ENCODE measurements at places on chromosomes 1 and 21.

DNA sequence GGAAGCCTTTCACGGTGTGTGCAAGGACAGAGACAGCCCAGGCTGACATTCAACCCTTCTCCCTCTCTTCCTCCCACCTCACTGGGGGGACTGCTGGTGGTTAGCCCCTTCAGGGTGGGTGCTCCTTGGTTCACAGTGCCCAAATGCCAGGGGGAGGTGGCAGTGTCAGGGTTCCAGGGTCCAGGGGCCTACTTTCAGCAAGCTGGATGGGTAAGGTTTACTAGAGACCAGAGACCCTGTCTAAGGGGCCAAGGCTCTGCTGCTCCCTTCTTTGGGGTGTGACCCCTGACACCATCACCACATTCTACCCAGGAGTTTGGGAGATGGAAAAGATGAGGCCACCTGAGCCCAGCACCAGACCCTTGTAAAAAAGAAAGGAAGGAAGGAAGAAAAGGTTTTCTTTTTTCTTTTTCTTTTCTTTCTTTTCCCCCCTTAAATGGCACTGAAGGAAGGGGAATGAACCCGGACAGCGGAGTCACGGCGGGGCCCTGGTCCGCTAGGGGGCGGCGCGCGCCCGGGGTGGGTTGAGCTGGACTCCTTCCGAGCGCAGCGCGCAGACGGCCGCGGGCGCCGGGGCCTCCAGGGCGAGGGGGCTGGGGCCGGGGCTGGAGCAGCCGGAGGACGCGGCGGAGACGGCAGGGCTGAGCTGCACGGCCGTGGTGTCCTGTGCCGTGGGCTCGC, 18.8 kb downstream of the KNCN start:
- peak; percentile 74 for DNase-seq

GRCh38 chr1:86650065-86650464, 54.3 kb upstream of the SH3GLB1 start:
- DNase-seq: no peak

- no peak for DNase-seq
These were observed 802.5 kb upstream of the B3GALT2 start for GRCh38 chr1:193988885-193989284.

DNA sequence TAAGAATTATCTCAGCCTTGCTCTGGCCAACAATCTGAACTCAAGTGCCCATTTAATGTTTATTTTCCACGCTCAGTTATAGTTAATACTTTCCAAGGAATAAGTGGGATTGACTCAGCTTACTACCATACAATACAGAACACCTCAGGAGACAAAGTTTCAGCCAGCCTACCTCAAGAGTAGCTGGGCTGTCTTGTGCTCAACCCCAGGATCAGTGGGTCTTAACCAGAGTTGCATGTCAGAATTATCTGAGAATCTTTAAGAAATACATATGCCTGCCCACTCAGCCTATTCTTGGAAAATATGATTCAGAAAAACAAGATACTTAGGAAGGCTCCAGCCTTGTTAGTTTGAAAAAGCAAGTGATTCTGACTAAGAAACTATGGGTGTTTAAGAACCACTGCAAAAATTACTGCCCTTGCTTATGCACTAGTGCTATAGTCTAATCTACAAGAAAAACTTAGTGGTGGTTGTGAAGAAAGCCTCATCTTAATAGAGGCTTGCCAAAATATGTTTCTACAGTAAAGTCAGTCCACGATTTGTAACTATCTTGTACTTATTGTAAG, 20.4 kb downstream of the CDC7 start:
- peak; percentile 35 for DNase-seq

- DNase-seq: no peak
These were observed 30.0 kb downstream of the ZBTB17 start for GRCh38 chr1:15945832-15946448.

DNA sequence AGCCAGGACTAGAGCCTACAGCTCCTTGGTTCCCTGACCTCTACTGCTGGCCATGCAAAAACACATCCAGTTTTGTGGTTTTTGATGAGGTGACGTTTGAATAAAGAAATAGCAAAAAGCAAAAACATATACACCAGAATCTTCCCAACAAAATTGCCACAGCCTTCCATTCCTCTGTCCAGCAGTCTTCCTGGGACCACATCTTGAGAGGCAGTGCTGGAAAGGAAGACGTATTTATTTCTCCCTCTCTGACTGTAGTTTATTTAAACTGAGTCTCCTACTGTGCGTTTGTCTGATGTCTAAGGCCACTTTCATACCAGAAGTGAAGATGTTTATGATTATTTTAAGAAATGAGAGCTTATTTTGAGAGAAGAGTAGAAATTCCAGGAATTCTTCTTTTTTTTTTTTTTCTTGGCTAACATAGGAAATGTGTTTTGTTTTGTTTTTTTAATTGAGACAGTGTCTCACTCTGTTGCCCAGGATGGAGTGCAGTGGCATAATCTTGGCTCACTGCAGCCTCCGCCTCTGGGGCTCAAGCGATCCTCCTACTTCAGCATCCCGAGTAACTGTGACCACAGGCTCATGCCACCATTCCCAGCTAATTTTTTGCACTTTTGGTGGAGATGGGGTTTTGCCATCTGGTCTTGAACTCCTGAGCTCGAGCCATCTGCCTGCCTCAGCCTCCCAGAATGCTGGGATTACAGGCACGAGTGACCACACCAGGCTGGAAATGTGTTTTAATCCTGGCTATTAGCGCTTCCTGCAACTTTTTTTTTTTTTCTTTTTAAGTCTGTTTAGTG, 118.5 kb downstream of the ITSN1 start:
- DNase-seq: no peak

DNA sequence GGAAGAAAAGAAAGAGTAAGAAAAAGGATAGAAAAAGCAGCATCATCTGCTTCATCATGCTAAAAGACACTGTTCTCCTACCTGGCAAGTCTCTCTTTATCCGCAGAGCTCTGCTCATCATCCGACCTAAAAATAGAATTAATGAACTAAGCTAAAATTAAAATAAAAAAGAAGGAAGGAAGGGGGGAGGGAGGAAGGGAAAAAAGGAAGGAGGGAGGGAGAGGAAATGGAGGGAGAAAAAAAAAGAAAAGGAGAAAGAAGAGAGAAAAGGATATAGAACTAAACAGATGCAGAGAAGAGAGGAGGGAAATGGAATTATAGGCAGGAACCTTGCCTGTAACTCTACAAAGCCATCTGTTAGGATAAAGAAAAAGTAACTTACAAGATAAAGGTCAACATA, 34.1 kb downstream of the ARNT start:
- no peak for DNase-seq

DNA sequence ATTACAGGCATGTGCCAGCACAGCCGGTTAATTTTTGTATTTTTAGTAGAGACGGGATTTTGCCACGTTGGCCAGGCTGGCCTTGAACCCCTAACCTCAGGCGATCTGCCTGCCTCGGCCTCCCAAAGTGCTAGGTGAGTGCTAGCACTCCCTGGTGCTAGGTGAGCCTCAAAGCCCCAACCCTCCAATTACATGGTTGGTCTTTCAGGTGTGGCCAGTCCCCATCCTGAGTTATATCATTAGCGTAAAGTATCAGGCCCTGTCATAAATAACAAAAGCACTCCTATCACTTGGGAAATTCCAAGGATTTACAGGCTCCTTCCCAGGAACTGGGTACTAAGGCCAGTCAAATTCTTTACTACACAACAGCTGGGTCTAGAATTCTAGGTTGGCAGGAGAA, 138.0 kb downstream of the PIK3R3 start:
- no peak for DNase-seq

- DNase-seq: no peak
These were observed 1.9 kb downstream of the CYP2J2 start for GRCh38 chr1:59924653-59925052.

DNA sequence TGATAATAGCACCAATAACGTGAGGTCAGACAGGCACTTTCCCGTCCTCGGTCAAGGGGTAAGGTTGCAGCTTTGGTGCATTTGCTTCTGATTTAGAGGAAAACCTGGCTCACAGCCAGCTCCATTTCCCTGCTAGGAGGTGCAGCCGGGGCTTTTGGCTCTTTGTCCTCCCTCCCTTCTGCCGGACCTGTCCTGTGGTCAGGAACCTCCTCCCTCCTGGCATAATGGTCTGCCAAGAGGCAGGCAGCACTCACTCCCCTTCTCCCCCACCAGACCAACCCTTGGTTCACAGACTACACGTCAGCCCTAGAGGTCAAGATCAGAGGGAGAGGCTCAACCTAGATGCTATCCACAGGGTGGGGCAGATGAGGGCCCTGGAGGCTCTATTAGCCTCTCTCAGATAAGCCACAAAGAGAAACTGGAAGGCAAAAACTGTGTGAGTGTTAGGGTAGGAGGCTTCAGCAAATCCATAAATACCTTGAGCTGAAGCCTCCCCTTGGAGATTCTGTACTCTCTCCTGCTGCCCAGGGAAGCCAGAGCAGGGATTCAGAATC, 64.8 kb downstream of the PLXNA2 start:
- DNase-seq: no peak

DNA sequence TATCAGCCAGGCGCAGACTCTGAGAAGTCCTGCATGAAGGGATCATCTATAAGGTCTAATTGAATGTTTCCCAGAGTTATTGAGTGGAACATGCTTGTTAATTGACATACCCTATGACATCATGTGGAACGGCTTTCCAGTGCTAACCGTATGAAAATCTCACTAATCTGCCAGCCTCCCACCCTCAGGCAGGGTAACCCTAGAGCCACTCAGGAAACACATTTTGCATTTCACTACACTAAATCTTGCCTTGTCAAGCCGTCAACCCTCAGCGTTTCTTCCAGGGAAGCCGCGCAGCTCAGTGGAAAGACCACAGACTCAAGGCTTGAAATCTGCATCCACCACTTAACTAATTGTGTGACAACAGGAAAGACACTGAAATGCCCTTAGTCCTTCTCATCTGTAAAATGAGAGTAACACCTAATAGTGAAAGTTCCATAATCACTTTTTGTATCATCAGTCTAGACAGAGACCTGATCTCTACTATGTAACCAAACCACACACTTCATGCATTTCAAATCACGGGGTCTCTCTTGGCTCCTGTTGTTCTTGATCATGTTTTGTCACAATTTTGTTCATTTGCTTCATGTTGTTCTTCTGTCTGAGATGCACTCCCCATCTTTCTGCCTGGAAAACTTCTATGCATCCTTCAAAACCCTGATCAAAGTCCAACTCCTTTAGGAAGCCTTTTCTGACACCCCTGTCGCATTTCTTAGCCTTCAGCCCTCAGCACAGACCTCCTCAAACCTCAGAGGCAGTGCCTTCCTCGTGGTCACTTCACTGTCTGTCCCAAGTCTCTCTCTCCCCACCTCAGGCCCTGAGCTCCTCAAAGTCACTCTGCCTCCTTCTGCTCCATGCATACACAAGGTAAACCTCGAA, 246.5 kb downstream of the TOMM20 start:
- peak; percentile 82 for DNase-seq

- no peak for DNase-seq
These were observed 51.1 kb downstream of the DISP3 start for GRCh38 chr1:11529763-11530730.

DNA sequence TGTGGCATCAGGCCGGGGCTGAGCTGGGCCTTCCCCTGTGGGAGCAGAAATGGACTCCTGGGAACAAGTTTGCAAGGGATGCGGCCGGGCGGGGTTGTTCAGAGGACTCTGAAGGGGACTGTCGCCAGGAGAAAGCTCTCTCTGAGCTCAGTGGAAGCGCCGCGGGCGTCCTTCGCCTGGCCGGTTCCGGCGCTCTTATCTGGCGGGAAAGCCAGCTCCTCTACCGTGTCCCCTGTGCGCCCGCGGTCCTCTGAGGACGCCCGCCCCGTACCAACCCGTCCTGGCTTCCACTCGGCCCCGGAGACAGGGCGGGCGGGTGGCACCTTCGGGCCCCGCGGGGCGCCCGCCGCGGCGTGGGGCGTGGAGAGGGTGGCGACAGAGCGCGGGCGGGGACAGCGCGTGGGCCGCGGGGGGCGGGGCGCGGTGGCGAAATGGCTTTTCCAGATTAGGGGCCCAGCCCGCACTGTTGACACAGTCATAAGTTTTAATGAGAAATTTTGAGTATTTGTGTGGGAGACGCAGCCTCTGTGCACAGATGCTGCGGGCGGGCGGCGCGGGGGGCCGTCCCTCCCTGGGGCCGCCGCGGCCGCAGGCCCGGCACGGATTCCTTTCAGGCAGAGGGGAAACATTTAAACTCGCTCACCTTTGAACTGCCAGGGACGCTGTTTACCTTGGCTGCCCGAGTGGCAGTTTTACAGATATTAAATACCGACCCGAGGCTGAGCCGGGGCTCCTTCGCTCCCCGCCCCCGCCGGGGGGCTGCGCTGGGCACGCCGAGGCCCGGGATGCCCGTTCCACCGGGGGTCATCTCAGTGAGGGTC, 70.2 kb downstream of the FOXD2 start:
- no peak for DNase-seq

- DNase-seq: no peak
These were observed 141.9 kb upstream of the TMEM51 start for GRCh38 chr1:15011661-15012060.

DNA sequence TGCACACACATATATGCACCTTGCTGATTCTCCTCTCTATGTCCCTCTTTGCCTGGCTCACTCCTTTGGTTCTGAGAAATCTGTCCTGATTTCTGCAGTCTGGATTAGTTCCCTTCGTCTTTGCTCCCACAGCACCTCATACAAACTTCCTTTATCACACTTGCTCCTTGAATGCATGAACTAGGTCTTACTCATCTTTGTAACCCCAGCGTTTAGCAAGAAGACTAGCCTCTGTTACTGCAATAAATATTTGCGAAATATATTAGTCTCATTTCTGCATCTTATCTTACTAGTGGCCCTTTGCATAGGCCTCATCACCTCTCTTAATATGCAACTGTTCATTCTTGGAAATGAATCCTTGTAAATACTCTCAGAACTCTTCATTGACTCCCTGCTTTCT, 11.4 kb downstream of the SMYD2 start:
- DNase-seq: no peak

- peak; percentile 13 for DNase-seq
These were observed 545 bp downstream of the PATJ start for GRCh38 chr1:61742620-61743430.

GRCh38 chr1:26677306-26678115, 18.3 kb upstream of the ARID1A start:
- peak; percentile 71 for DNase-seq

- peak; percentile 94 for DNase-seq
These were observed 39.9 kb downstream of the IL6R start for GRCh38 chr1:154445040-154445472.

GRCh38 chr1:20095564-20096434, 23.5 kb downstream of the PLA2G2D start:
- DNase-seq: no peak

GRCh38 chr1:160085686-160086455, 4.5 kb downstream of the KCNJ9 start:
- peak; percentile 80 for DNase-seq
